ENCODE measurements at places on chromosomes 3 and 15. TPM values are rescaled to one million over a fixed set of nuclear protein-coding genes. Genes with fewer than 3 reads are reported as not detected.

DNA sequence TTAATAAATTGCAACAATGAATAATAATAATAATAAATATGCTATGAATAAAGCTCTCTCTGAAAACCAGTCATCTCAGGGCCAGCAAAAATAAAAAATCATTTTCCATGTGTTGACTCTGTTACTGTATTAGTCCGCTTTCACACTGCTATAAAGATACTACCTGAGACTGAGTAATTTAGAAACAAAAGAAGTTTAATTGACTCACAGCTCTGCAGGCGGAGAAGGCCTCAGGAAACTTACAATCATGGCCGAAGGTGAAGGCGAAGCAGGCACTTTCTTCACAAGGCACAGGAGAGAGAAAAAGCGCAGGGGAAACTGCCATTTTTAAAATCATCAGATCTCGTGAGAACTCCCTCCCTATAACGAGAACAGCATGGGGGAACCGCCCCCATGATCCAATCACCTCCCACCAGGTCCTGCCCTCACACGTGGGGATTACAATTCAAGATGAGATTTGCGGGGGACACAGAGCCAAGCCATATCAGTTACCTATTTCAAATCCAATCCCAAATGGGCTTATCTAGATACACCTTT is 224.1 kb downstream of the IGSF11 start:
- no peak for DNase-seq

DNA sequence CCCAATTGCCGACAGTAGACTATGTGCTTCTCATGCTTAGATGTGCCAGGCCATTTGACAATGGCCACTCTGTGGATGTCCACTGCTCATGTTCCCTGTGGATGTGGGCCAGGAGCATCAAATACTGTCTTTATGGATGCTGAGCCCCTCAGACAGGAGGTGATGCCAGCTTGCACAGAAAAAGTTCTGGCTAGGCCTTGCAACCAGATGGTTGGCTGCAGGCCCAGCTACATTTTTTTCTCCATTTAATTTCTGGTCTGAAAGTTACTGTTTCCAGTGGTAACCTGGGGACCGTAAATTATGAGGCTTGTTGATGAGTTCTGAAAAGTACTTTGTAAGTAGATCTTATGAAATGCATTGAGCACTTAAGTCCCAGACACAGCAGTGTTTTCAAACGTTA is 228.5 kb downstream of the CHL1 start:
- no peak for DNase-seq

DNA sequence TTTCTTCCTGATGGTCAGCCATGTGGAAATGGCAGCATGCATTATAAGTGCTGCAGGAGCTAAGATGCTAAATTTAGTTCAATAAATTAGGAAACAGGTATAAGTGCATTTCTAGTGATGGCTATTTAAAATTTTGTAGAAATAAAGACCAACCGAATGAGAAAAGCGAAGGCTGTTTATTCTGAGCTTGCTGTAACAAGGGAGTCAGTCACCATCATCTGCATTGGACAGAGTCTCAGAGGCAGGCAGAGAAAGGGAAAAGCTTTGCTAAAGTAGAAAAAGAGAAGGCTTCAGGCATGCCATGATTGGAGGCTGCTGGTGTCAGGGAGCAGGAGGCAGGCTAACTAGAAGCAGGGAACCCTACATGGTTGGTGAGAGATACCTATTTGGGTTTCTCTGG is 451.0 kb downstream of the EDEM1 start:
- DNase-seq, result no peak

PPP1R14D gene
- not detected for total RNA-seq

TRIM42 gene
- not detected for total RNA-seq

CCR9 gene
- not detected for total RNA-seq

All from left ventricle myocardium superior (tissue), 1 donor.